ENCODE measurements at places on chromosomes 2 and 18.

DNA sequence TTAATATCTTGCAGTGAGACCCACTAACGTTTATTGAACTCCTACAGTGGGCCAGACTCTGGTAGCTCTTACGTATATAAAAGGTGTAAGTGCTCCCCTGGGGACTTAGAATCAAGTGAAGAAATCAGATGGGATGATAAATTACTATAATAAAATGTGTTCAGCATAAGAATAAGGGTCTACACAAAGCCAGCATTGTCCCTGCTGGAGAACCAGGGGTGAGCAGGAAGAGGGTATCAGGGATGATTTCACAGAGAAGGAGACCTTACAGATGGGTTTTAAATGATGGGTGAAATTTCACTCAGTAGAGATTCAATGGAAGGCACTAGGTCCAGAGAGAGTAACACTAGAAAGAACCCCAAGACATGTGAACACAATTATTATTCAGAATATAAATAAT lies 20.7 kb downstream of the NRXN1 start:
- no peak for DNase-seq

- DNase-seq = no peak
Measured at GRCh38 chr2:23607925-23608324, 222.9 kb downstream of the KLHL29 start.

GRCh38 chr2:241558532-241559322 lies at the start of gene BOK:
BOK (plus strand) TSS chr2:241558745; CDS start chr2:241559484, 739 bp downstream.
- no peak for DNase-seq

DNA sequence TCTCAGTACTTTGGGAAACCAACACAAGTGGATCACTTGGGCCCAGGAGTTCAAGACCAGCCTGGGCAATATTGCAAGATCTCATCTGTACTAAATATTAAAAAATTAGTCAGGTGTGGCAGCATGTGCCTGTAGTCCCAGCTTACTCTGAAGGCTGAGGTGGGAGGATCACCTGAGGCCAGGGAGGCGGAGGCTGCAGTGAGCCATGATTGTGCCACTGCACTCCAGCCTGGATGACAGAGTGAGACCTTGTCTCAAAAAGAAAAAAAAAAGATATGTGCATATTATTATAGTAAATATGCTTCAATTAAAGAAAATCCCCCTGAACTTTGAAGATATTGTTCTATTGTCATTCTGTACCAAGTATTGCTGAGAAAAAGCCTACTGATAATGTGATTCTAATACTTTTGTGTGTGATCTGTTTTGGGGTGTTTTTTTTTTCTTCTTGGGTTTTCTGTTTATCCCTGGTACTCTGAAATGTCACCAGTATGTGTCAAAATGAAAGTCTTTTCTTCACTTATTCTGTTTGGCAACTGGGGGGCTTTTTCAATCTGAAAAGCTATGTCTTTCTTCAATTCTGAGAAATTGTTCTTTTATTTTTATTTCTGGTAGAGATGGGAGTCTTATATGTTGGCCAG lies 13.2 kb downstream of the NEURL3 start:
- no peak for DNase-seq

- no peak for DNase-seq
Measured at GRCh38 chr2:241121008-241121407, 18.9 kb upstream of the MTERF4 start.

DNA sequence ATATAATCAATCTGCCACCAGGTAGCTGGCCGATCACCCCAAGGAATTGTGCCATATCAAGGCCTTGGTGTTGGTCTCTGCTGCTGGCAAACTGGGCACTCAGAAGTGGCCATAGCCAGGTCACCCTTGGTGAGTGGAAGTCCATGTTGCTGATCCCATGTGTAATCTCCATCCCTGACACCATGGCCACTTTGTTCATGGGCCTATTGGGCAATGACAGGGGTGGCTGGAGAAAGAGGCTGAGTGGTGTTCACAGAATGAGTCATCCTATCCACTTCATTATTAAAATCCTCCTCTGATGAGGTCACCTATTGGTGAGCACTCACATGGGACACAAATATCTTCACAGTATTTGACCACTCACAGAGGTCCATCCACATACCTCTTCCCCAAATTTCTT lies 26.7 kb upstream of the CD226 start:
- no peak for DNase-seq

GRCh38 chr2:2798337-2798736 lies 467.3 kb upstream of the MYT1L start:
- no peak for DNase-seq

- no peak for DNase-seq
Measured at GRCh38 chr2:17976871-17977746, 98.6 kb downstream of the KCNS3 start.

DNA sequence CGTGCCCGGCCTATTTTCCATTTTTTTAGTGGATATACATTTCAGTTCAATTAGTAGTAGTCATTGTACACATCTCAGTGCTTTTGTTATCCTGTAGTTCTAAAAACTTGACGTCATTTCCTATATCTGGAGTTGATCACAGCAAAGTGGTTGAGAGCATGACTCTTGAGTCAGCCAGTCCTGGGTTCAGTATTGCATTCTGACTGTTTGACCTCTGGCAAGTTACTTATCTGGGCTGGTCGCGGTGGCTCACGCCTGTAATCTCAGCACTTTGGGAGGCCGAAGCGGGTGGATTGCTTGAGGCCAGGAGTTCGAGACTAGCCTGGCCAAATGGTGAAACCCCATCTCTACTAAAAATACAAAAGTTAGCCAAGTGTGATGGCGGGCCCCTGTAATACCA lies 50.4 kb upstream of the PPM1B start:
- no peak for DNase-seq

DNA sequence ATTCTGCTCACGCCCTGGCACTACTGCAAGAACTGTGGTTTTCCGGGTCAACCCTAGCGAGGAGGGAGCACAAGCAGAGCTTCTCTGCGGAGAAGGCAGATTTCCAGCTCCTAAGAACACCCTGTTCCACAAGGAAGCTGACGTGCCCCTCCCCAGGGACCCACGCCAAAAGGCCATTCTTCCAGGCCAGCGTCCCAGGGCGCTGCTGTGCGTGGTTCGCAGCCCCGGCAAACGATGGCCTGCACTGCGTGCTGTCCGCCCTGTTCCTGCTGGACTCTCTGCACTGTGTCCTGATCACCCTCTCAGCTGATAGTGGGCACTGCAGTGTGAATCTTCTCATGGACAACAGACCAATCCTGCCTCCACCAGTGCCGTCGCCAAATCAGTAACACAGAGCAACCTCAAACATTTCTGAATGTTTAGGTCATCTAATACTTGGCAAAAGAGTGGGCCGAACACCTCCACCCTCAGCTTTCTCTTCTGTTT lies 49.1 kb downstream of the ADI1 start:
- DNase-seq = no peak

GRCh38 chr2:195498176-195498575 lies 158.8 kb upstream of the SLC39A10 start:
- no peak for DNase-seq

GRCh38 chr2:128734521-128735295 lies 416.0 kb upstream of the HS6ST1 start:
- DNase-seq = no peak

DNA sequence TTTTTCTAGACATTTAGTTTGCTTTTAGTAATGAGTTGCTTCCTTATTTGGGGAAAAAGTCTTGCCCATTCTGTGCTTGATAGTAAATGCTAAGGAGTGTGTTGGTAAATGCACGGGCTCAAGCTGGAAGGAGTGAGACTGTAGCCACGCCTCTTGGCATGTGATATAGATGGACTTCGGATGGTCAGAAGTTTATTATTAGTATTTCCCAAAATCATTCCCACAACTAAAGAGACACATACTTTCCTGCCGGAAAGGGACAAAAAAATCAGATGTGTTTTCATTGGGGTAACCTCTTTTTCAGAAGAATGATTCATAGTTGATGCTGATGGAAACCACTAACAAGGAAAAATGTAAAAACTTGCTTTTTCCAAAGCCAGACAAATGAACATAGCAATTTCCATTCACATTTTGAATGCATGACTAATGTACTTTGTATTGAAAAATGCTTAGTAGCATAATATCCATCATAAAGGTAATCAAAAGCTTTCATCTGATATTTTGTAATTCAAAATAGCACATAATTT lies 133.2 kb downstream of the ZNF532 start:
- no peak for DNase-seq

DNA sequence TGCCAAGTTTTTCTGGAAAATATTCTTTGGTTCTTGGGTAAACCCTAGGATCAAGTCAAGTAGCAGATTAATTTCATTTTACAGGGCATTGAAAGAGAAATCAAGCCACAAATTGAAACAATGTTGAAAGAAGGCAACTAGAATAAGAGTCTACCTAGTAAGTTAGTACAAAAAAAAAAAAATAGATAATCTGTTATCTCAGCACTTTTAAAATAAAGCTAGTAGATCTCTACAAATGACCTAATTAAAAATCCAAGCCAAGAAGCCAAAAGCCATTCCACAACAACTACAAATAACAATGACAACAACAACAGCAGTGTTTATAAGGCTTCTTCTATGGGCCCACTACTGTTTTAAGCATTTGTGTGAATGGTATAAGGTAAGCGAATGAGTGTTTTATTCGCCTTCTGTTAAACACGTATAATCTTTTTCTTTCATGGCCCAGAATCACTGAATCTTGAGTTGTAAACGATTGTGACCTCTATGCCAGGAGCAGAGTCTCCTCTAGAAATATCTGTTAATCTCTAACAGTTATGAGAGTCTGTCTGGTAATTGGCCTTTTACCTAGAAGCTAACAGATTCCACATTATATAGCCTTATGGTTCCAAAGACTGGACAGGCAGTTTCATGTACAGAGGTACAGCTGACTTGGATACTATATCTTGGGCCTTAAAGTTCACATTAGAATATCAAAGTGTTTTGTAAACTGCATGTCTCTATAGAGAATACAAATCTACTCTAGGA lies 28.6 kb upstream of the CUL3 start:
- no peak for DNase-seq

DNA sequence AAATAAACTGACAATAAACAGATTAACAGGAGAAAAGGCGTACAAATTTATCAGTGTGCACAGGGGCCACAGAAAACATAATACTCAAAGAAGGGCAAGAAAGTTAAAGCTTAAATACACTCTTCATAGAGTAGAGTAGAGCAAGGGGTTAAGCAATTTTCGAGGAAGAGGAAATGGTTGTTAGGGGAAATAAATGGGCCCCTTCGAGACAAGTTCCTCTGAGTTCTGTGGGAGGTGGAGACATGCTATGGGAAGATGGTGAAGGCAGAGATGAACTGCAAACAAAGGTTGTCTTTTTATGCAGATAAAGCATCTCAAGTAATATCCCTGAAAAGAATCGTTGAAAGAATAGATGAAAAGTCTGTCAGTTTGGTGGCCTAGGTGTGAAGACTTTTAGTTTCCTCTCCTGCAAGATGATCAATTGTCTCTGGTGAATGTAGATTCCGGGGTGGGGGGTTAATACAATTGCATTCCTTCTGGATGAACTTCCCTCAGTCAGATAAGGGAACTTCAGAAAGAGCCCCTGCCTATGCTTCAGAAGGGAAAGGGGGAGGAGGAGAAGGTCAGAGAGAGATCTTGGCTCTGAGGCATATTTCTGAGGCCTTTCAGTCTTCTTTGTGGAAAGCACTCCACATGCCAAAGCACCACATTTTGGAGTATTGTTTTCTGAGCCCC lies 127.0 kb downstream of the METTL4 start:
- no peak for DNase-seq

DNA sequence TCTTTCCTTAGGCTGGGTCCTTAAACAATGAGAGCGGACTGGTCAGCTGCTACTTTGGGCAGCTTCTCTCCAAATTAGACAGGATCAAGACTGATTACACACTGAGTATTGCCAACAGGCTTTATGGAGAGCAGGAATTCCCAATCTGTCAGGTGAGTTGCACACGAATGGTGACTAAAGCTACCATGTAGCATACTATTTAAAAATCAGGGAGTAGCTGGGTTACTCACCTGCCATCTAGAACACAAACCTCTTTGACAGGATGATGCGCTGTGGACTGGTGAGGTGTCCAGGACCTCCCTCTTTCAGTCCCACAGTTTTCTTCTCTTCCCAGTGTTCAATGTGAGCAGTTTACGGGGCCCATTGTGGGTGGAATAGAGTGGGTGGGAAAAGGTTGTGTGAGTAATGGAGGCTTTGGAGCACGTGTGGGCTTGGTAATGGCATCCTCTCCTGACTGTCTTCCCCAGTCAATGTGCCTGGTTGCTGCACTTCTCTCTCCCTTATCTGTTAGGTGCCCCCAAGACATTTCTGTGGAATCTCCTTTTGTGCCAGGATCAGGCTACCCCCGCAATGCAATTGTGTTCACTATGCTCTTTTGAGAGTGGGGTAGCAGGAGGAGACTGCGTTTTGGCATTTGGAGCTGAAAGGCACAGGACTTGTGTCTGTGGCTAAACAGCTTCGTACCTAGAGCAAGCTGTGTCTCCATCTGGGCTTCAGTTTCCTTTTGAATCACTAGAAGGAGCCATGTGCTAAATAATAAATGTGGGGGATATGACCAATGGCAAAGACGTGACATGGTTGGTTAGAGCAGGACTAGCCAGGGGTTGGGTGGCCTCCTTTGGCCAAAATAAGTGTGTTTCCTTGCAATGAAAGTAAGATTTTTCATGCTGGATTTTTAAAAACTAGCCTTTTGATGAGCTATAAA lies 17.7 kb downstream of the SERPINB12 start:
- no peak for DNase-seq

DNA sequence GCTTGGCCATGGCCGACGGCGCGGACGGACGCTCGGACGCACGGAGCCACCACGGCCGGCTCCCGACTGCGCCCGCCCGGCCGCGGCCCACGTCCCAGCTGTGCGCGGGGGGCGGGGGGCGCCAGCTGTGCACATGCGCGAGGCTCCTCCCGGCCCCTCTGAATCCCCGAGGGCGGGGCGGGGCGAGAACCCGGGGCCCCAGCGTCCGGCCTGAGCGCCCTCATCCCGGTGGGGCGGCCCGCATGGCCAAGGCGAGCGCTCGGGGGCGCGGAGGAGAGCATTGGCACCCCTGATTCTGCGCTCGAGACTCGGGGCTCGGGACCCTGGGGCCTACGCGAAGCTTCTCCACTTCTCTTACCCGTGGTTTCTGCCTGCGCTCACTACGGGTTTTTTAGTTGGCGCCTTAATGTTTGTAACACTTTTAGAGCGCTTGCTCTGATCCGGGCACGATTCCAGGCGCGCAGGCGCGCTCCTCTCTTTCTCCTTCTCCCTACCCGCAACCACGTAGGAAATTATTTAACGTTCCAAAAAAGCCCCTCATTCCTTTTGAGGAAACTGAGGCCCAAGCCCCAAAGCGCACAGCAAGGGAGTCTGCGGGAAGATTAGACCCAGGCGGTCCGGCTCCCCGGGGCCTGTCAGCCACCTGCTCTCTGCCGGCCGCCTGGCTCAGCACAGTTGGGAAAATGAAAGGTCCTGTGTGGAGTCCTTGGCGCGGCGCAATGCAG lies at the start of gene PXDN:
PXDN (minus strand) TSS at position 70 of the 725 bp plus-strand sequence; CDS start at position 10, 60 bp downstream.
- DNase-seq = peak; percentile 69

GRCh38 chr2:11962707-11963328 lies 216.4 kb downstream of the LPIN1 start:
- no peak for DNase-seq

DNA sequence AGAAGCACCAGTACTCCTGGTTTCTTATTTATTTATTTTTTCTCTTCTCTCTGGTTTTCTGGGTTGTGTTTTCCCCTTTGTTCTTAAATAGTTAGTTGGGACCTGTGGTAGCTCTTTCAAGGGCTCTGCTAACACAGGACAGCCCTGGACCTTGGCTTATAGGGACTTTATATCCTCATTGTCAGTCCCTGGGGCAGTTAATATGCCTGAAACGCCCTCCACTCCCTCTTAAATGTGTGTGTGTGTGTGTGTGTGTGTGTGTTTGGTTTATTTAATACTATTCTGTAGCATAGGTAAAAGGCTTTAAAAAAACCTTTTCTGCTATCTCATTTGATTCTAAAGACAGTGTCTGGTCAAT lies 54.6 kb downstream of the GATA6 start:
- DNase-seq = no peak

GRCh38 chr2:119950966-119951365 lies 61.9 kb upstream of the EPB41L5 start:
- no peak for DNase-seq

Data from NCI-H446 (cell line).